Activated naive CD4-positive, alpha-beta T cell (primary cell): ENCODE measurements at places on chromosomes 2 and 18.

DNA sequence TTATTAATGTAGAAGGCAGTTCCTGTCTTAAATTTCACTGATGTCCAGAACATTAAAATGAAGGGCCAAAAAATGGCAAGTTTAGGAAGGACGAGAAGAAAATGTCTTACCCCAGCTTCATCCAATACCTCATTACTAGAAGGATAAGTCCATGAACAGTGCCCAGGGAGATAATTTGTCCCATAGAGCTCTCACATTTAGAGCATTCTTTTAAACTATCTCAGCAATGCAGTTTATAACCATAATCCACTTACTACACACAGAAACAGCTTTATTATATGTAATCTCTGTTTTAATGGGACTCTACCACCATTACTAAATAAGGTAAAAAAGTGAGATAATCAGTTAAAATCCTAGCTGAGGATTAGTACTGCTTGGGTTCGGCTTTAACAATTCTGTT, 142.5 kb downstream of the PARD3B start:
- DNase-seq = no peak

- no peak for DNase-seq
Measured at GRCh38 chr2:203685081-203685621, 21.3 kb upstream of the CD28 start.

GRCh38 chr2:213185147-213185822, 33.9 kb upstream of the IKZF2 start:
- no peak for DNase-seq

DNA sequence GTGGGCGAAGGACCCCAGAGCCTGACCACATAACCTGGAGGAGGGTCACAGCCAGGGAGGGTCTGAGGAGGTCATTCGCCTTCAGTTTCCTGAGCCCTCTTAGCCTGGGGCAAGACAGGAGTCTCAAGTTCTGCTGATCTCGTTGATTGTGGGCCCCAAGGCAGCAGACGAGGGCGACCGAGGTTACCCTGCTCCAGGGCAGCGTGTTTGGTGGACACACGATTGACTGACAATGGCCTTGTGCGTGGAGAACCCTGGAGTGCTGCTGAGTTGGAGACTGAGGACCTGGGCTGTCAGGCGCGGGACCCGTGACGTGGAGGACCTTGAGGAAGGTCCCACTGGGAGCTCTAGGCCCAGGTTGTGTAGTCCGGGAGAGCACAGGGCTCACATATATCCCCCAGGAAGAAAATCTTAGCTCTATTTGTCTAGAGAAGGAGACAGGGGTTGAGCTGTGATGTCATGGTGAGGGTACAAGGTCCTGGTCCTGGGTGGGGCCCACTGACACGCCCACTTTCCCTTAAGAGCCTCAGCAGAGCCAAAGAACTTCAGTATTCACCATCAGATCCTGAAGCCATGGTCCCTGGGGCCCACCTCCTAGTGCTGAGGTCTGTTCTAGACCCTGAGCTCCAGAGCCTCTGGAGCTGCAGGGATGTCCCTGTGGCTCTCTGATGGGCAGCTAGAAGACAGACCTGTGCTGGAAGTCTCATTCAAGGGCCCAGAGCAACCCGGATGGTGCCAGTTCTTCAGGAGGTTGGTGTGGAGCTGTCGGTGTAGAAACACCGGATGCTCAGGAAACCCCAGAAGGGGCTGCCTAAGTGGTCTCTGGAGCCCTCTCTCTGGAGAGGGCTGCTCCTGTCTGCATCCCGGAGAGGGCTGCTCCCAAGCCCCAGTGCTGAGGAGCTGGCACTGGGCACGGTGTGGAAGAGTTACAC, 53.1 kb downstream of the DYSF start:
- DNase-seq = no peak

DNA sequence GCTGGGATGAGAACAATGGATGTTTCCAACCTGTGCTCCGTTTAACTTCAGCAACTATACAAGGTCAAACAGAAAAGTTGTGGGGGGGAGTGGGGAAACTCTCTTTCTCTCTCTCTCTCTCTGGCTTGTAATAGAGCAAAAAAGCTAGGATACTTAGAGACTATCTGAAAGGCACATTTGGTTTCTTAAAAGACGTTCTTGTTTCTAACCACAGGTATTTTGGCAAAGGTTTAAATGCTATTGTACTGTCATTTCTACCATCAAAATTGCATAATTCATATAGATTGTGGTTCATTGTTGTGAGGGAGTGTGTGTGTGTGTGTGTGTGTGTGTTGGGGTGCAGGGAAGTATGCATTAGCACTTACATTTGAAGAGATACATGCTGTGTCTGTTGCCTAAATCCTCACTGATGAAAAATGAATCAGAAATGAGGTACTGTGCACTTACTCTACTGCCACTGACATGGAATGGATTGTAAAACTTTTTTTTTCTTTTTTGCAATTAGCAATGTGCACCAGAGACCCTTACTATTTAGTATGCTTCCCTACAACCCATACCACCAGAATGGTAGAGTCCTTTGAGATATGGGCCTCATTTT, 841.0 kb upstream of the PIK3C3 start:
- no peak for DNase-seq

DNA sequence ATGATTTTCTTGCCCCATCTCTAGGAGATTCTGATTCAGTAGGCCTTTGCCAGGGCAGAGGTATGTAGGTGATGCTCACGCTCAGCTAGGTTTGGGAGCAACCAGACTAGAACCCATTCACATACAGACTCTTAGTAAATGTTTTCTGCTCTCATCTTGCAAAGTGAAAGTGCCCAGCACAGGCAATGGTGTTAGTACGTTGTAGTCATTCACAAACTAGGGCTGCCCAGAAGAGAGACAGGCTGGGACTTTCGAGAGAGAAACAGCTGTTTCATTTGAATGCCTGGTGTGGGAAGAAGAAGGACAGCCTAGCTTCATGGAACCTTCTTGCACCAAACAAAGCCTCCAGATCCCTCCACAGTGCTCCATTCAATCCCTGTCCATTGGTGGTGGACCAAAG, 19.4 kb downstream of the DDX18 start:
- no peak for DNase-seq

DNA sequence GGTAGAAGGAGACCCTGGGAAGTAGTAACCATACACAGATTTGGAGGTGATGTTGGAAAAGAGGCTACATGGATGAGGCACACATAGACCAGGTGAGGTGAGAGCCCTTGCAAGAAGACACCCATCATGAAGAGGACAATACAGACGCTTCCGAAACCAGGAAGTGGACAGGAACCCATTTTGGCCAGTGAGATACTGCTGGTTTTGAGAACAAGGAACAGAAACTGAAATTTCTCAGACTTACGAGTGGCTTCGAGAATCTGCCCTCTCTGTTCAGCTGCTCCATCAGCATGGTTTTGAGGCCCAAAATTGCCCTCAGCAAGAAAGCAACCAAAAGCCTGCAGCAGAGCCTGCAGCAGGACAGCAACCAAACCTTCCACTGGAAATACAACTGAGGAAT, 479.1 kb upstream of the NRXN1 start:
- no peak for DNase-seq

GRCh38 chr18:11366410-11366809, 217.0 kb upstream of the PIEZO2 start:
- DNase-seq = no peak

DNA sequence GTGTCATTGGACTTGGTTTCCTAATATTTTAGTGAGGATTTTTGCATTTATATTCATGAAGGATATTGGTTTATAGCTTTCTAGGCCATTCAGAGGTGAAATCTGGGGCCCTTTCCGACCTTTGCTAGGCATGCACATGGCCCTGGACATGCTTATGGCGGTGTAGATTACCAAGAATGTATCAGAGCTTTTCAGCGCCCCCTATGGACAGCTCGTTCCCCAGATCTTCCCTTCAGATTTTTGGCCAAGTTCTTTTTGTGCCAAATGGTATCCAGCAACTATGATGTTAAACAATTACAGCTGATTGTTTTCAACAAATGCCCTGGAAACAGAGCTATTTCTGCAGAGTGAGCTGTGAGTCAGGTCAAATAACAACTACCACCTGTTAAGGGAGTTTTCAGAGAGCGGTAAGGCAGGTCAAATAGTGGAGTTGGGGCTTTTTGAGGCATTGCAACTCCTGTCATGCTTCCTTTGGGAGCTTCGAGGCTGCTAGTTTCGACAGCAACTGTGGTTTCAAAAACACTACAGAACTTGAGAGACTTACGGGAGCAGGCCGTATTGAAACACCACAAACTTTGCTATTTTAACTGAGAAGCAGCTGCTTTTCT, 188.3 kb downstream of the ZNF516 start:
- DNase-seq = no peak

DNA sequence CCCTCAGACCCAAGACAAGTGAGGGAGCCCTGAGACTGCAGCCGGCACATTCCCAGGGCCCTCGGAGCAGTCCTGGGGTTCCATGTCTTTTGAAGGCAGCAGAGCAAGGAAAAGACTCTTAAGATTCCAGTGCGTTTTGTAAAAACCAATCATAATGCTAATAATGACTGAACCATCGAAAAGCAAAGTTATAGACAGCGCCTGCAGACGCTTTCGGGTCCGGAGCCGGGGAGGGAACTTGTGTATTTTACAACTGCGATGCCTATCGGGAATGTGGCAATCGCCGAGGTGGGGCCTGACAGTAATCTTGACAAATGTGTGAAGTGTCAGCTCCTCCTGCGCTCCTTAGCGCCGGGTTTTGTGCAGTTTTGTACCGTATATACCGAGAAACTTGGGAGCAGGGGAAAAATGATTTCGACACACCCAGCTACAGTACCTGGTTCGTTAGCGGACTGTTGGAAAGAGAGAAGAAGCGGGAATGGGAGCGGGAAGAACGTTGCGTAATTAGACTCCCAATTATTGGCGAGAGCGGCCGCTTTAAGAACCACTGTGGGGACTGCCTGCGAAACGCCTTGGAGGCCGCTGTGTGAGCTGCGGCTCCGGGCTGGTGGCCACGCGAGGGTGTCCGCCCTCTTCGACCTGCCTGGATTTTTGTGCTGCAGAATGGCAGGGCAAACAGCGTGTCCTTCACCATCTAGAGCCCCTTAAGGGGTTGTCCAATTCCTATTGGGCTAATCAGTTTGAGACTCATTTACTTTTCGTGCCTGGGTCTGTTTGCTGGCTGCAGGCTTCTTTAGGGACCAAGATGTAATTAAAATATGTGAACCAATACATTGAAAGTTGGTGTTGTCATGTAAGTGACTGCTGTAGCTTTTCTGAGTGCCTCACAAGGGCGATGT, 2.4 kb downstream of the EPAS1 start:
- no peak for DNase-seq

- DNase-seq = no peak
Measured at GRCh38 chr2:162254236-162254871, 11.1 kb upstream of the FAP start.

DNA sequence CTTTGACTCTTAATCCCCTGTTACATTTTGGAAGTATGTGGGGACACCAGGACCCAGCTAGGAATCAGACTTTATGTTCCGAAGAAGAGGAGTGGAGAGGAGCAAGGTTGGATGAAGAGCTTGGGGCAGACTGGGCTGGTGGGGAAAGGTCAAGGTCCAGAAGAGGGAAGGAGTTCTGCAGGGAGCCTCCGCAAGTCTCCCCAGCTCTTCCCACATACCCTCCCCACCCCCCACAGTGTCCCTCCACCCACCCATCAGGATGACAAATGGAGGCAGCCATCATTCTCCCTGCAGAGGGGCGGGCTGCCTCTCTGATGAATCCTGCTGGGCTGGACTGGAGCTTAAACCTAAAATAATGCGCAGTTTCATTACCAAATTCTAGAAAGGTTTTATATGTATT, 77.2 kb downstream of the ACKR3 start:
- no peak for DNase-seq

- no peak for DNase-seq
Measured at GRCh38 chr2:7479603-7480002, 562.4 kb downstream of the RNF144A start.

DNA sequence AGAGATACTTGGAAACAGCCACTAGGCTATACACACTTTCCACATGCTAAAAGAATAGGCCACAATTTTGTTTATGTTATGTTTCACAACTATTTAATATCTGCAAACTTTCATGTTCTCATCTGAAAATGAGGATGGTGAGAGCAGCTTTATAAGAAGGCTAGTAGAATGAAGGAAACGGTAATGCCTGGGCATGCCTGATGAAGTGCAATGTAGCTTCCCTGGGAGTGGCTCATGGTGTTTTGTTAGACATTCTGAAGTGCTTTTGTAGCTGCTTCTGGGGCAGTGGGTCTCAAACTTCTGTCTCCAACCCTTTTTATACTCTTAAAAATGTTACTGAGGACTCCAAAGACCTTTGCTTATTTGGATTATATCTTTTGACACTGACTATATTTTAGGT, 193.3 kb upstream of the VWC2L start:
- DNase-seq = no peak
